ENCODE measurements at places on chromosomes 4 and X. TPM values are rescaled to one million over a fixed set of nuclear protein-coding genes. Genes with fewer than 3 reads are reported as not detected.

DNA sequence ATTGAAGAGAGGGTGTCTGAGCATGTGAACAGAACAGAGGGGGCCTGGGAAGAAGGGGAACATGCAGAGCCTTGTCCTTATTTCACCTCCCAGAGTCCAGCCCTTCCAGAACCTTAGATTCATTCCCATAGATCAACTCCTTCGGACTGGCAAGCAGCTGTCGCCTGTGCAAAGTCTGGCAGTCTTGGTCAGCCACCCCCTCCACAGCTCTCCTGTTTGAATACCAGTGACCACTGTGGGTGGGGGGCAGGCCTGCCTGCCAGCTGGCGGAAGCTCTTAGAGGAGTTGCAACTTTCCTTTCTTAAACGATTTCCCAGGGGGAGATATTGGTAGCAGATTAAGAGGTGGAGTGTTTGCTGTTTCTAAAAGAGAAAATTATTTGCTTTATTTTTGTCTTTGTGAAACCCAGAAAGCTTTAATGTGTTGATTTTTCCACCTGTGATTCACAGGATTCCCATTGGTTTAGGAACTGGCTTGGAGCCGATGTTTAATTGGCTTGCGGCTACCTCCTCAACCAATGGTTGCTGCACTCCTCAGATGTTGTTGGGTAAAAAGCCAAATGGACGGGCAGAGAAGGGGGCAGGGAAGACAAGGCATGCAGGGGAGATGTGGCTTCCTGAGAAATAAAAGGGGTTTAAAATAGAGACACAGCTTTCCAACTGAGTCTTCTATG lies 62.2 kb upstream of the PRPS1 start:
- H3K36me3 ChIP-seq: no peaks in the 10 kb centered on the region
- no peaks in the 10 kb centered on the region for H3K4me1 ChIP-seq
- H3K4me3 ChIP-seq: no peak overlapping the region
- DNase-seq: no peak
- H3K27ac ChIP-seq: no peak overlapping the region

DNA sequence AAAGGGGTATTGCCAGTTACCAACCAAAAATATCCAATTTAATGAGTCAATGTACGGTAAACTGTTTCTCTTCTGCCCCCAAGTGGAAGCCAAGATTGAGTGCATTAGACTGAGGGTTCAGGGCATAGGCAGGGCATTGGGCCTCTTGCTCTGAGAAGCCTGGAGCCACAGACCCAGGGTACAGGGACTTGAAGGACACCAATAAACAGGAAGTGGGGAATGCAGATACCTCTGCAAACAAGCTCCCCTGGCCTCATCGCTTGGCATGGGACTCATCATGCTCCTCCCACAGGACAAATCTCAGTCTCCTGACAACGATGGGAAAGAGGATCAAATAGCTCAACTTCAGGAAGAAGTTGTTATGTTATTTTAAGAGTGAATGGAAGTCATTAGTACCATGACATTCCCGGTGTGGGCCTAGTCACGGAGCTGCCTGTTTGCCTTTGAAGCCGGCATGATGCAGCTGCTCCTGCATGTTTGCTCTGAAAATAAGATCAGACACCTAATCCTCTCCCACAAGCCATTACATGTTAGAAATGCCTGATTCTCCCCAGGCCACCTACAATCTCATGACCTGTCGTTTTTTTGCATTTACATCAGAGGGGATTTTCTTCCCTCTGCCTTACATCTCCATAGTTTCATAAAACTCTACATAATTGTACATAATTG lies 224.2 kb downstream of the RCHY1 start:
- DNase-seq: no peak
- H3K27me3 ChIP-seq: no peaks in the 10 kb centered on the region
- H3K27ac ChIP-seq: no peak overlapping the region
- no peak overlapping the region for H3K4me3 ChIP-seq
- no peaks in the 10 kb centered on the region for H3K4me1 ChIP-seq

DNA sequence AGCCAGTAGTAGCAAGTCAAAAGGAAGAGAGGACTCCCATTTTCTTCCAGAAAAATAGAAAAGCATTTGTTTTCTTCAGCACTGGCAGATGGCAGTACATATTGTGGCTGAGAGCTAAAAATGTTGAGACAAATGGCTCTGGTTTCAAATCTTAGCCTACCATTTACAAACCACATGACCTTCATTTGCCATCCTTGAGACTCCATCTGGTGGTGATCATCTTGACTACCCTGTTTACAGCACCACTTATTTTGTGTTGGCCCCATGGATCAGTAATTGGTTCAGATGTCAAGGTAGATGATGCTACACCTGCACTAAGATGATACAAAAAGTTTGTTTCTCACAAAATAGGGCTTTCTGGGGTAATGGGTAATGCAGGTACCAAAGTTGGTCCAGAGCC lies 951.8 kb upstream of the IGFBP7 start:
- no peaks in the 10 kb centered on the region for H3K36me3 ChIP-seq
- no peak overlapping the region for H3K27ac ChIP-seq
- no peak overlapping the region for H3K4me3 ChIP-seq
- no peaks in the 10 kb centered on the region for H3K4me1 ChIP-seq

Gene PPEF1
- total RNA-seq: 0.76 TPM

DNA sequence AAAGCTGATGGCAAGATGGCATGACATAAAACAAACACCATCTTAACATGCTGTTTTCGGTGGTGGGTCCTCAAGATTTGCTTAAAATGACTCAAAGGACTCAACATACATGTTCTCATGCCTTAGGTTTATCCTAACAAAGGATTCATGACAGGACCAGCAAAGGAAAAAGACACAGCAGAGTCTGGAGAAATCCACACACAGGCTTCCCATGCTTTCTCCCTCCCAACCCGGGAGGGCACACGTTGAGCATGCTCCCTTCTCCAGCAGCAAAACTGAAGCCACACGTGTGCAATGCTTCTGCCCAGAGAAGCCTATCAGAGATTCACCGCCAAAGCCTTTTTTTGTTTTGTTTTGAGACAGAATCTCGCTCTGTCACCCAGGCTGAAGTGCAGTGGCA lies 39.9 kb downstream of the SAT1 start:
- DNase-seq: no peak
- no peak overlapping the region for H3K4me3 ChIP-seq
- H3K27ac ChIP-seq: peak overlapping the region; percentile 61

DNA sequence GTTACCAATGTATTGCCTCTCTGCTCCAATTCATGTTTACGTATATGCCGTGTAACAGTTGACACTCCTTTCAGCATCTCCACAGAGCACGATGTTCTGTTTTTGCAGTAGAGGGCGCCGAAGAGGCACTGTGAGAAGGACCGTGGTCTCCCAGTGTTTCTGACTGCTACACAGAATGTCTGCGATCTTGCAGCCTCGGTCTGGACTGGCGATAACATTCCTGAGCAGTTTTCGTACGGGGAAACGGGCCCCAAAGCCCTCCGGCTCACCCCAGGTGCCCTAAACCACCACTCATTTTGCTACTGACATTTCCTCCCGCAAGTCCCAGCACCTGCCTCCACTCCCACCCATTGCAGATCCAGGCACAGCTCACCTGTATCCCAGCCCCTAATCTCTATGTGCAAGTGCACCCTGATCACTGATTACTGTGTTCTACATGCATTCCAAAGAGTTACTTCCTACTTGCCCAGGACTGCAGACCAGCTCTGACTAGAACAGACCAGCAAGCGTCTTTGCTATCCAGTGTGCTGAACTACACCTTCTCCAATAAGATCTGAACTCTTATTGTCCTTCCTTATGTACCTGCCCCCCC lies 12.4 kb upstream of the NFXL1 start:
- no peaks in the 10 kb centered on the region for H3K36me3 ChIP-seq
- H3K27me3 ChIP-seq: no peaks in the 10 kb centered on the region
- no peaks in the 10 kb centered on the region for H3K4me1 ChIP-seq
- H3K27ac ChIP-seq: no peak overlapping the region

Gene SH3BP2
- total RNA-seq: 50.0 TPM

DNA sequence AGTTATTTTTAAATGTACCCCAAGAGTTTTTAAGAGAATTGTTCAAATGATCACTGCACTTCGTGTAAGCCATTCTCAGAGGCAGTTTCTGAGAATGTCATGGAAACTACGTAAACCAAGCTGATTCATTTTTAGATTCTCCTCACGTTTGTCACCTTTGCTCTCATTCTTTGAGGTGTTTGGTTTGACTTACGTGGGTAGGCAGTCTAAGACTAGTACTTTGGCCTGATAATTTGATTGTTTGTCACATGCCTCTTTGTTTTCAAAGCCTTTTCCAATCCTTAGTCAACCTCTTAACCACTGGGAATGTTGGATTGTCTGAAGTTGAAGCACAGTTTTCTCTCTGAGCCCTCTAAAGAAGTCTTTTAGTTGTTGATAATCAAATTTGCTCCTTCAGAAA lies 10.5 kb downstream of the SEPTIN11 start:
- H3K27ac ChIP-seq: no peak overlapping the region
- H3K4me1 ChIP-seq: no peaks in the 10 kb centered on the region
- no peak for DNase-seq
- H3K27me3 ChIP-seq: no peaks in the 10 kb centered on the region
- H3K36me3 ChIP-seq: no peaks in the 10 kb centered on the region

DNA sequence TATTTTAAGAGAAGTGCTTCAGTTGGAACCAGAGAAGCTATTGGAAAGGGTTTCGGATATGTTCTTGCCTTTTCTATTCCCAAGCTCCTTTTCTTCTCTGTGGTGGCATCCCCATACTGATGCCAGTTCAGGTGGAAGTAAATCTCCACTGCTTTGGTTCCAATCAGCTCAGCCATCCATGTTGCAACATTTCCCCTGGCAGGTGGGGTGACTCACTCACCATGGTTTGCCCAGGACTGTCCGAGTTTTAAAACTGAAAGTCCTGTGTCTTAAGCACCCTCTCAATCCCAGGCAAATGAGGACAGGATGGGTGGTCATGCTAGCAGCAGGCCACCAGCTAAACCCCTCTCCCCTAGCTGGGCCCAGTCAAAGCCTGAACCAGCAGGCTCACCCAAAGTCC lies 15.1 kb downstream of the RAI2 start:
- DNase-seq: no peak
- H3K36me3 ChIP-seq: no peaks in the 10 kb centered on the region
- H3K27ac ChIP-seq: no peak overlapping the region
- H3K4me1 ChIP-seq: peaks cover 3% of the 10 kb centered on the region
- no peak overlapping the region for H3K4me3 ChIP-seq
- no peaks in the 10 kb centered on the region for H3K27me3 ChIP-seq

GRCh38 chrX:72110876-72111708 lies 20.6 kb downstream of the RTL5 start:
- no peaks in the 10 kb centered on the region for H3K36me3 ChIP-seq
- H3K27ac ChIP-seq: no peak overlapping the region
- no peak for DNase-seq
- no peaks in the 10 kb centered on the region for H3K4me1 ChIP-seq
- no peaks in the 10 kb centered on the region for H3K27me3 ChIP-seq

Measured in uterus (tissue), 4 donors.